ENCODE measurements at places on chromosomes 3 and 15. TPM values are rescaled to one million over a fixed set of nuclear protein-coding genes. Genes with fewer than 3 reads are reported as not detected.

ZNF502 gene
- 3.0 TPM for total RNA-seq

SLC22A14 gene
- total RNA-seq = not detected

MYO5C gene
- 0.56 TPM for total RNA-seq

CD276 gene
- 1.6 TPM for total RNA-seq

TGM4 gene
- not detected for total RNA-seq

CELSR3 gene
- total RNA-seq = 18.2 TPM

TP63 gene
- total RNA-seq = not detected

AQP9 gene
- total RNA-seq = not detected

ARPIN gene
- not detected for total RNA-seq

DNA sequence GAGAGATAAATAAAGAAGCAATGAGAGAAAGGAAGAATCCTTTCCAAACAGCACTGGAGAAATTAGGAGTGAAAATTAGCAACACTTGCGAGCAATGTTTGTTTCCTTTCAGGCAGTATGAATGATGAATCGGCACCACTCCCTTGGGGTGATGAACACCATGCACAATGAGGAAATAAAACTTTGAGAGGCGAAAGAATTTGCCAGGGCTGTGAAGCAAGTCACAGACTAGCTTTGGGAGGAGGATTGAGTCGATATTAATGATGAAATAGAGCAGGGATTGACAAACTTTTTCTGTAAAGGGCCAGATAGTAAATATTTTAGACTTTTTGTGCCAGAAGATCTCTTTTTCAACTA is 237.7 kb downstream of the AGBL1 start:
- no peak for DNase-seq

GRCh38 chr3:147554332-147554731 is 145.2 kb downstream of the ZIC1 start:
- no peak for DNase-seq

DNA sequence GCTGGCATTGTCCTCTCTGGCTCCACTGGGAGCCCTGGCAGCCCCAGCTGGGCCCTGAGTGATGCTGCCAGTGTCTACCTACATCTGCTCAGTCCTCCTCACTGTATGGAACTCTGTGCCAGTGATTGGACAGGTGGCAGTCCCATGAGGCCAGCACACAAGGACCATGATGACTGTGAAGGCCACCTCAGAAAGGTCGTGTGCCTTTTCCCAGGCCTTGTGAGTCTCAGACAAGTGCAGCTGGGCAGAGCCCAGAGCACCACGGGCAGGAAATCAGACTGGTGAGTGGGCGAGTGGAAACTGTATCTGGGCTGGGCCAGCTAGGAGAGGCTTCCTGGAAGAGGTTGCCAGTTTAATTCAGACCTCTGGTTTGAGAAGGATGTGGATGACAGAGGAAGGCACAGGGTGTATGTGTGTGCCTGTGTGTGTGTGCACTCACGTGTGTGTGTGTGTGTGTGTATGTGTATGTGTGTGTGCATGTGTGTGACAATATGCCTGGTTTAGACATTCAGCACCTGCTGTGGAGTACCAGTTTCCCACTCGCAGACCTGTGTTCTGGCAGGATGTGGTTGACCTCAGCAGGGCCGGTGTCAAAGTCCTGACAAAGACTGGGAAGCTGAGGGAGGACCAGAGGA is 7.0 kb downstream of the MAPKAPK3 start:
- peak; percentile 75 for DNase-seq

GRCh38 chr15:47496343-47497185 is 220.7 kb upstream of the SEMA6D start:
- DNase-seq = no peak

GRCh38 chr15:77836906-77837648 is 204.4 kb upstream of the LINGO1 start:
- DNase-seq = no peak

- no peak for DNase-seq
Observed at GRCh38 chr3:12154151-12154550, 4.6 kb downstream of the TIMP4 start.

DNA sequence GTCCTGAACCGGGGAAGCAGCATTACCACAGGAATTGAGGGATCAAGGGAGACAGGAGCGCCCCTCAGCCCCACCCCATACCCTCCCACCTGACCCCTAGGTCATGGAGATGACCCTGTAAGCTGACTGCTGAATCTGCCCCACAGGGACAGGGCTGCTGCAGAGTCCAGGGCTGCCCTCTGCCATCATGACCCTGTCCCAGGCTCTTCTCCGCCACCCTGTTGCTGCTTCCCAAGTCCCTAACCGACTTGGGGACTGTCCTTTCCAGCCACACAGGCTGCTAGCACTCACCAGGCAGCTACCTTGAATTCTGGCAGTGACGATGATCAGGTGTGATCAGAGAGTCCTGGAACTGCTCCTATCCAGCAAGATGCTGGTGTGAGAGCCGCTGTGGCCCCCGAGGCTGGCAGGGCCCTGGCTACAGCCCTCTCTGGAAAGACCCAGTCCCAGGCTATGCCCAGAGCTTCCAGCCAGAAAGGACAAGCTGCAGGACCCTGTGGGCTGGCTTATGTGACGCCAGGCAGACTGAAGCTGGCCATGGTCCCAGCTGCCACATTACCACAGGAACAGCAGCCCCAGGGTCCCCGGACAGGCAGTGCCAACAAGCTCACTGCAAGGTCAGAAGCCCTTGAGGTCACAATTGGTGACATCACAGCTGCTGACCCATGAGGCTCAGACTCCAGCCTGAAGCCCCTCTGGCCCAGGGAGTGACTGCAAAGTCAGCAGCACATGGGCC is at the start of gene C3orf22:
Gene C3orf22 (minus strand): TSS at position 597 of the 736 bp plus-strand sequence. CDS start 5,542 bp downstream, outside the sequence.
- no peak for DNase-seq

- no peak for DNase-seq
Observed at GRCh38 chr3:111796566-111796965, 62.5 kb upstream of the PHLDB2 start.

- no peak for DNase-seq
Observed at GRCh38 chr3:35519936-35520335, 119.4 kb upstream of the ARPP21 start.

GRCh38 chr3:48928679-48929078 is 10.0 kb downstream of the ARIH2 start:
- no peak for DNase-seq

- no peak for DNase-seq
Observed at GRCh38 chr3:99637368-99638111, 854 bp upstream of the COL8A1 start.

GRCh38 chr3:148997623-148998022 is 6.3 kb downstream of the GYG1 start:
- DNase-seq = no peak

DNA sequence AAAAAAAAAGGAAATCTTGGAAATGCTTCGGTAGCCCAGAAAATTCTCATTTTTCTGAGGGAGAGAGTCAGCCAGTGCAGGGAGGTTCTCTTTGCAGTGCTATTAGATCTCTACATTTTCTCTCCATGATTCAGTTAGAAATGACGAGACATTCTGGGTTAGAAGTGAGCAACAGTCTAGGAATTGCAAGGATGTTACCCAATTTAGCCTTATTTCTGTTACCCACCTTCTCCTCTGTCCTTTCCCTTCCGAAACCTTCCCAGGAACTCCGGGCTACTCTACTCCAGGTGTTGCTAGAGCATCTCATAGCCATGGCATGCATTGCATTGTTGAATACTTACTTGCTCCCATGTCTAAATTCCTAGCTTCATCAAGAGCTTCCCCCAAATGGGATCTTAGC is 106.8 kb downstream of the EDEM1 start:
- no peak for DNase-seq

DNA sequence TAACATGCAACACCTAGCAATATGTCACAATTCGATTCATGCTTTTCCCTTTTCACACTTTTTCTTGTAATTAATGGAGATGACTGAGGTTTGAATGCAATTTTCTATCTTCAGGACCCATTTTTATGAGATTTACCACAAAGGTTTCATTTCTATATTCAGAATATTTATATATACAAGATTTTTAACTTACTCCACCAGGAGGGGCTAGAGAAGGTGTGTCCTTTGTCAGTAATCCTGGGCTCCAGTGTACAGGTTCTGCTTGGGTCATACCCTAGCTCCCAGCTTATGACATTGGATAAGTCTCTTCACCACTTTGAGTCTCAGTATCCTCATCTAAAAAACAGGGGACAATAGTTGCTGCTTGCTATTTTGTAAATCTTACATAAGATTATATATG is 95.7 kb upstream of the SLC24A5 start:
- DNase-seq = no peak

DNA sequence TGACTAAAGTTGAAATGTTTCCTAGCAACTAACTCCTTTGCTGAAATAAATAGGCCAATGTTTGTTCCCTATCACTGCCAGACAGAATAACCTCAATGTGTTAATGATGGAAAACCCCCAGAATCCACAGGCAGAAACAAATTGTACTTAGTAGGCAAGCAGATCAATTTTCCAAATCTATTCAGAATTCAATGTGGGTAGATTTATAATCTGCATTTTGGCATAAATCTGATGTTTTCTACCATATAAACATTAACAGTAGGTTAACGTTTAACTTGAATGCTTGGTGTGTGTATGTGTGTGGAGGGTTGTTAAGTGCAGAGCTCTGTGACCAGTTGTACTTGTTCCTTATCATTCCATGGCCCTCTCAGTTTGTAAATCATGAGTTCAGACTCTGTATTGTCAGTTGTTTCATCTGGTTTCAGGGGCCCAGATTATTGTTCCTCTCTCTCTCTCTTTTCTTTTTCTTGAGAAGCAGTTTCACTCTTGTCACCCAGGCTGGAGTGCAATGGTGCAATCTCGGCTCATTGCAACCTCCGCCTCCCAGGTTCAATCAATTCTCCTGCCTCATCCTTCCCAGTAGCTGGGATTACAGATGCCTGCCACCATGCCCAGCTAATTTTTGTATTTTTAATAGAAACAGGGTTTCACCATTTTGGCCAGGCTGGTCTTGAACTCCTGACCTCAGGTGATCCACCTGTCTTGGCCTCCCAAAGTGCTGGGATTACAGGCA is 32.8 kb downstream of the PLSCR1 start:
- no peak for DNase-seq

- peak; percentile 63 for DNase-seq
Observed at GRCh38 chr15:98776607-98777281, 128.4 kb downstream of the IGF1R start.

- DNase-seq = peak; percentile 25
Observed at GRCh38 chr15:85541744-85542143, 161.3 kb downstream of the AKAP13 start.

DNA sequence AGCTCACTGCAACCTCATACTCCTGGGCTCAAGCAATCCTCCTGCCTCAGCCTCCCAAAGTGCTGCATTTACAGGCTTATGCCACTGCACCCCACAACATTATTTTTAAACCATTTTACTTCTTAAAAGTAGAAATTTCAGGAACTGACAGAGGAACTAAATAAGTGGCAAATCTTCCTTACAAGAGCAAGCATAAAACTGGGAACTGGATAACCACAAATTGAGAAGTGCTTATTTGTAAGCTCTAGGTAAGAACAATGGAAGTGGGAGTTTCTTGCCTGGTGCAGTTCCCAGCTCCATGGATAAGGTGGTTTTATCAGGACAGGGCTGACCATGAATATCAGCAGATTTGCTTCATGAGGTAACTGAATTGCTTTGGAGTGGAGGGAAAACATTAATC is 655.2 kb downstream of the DIPK2A start:
- no peak for DNase-seq

GRCh38 chr15:26950001-26950400 is 21.0 kb upstream of the GABRG3 start:
- no peak for DNase-seq

GRCh38 chr3:128786434-128787020 is 60.5 kb downstream of the RAB7A start:
- DNase-seq = no peak

DNA sequence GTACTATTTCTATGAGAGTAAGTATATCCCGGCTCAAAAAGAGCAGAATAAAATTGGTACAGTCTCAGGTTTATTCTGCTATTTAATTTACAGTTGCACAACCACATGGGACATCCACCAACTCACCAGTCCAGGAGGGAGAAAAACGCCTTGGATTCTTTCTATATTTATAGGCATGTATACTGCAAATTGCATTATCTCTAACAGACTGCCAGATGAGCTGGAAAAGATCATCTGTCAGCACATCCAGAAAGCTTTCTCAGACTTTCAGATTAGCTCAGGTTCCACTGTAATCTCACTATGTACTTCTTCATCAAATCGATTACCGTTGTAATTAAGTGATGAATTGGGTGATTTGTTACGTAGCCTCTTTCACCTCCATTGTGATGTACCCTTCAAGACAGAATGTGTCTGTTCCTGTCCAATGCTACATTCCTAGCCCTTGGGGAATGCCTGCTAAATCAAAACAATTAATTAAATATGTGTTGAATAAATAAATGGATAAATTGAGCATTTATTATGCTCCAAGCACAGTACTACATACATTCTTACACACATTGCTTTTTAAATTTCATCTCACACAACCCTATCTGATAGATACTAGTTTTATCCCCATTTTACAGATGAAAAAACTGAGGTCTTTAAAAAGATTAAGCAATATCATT is 38.1 kb upstream of the TMC3 start:
- DNase-seq = no peak

GRCh38 chr15:41024885-41025284 is 71.6 kb downstream of the CHAC1 start:
- no peak for DNase-seq

GRCh38 chr3:119492128-119492527 is 6.2 kb upstream of the TIMMDC1 start:
- no peak for DNase-seq

- DNase-seq = no peak
Observed at GRCh38 chr3:113498221-113499005, 16.5 kb downstream of the SPICE1 start.

DNA sequence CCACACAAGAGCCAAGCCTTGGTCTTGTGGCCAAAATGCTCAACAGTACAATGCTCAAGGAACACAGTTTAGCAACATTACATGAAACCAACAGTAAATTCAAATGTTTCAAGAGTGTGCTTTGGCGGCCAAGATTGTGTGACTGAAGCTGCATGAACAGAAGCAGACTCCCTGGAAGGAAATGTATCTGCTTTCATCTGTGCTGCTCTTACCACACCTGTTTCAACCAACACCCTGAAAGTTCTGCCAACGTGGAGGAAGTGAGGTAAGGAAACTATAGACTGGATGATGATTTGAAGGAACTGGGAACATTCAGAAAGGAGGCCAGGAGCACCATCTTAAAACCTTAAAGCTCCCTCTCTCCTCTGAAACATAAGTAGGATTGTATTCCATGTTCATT is 55.7 kb downstream of the MB21D2 start:
- DNase-seq = no peak

DNA sequence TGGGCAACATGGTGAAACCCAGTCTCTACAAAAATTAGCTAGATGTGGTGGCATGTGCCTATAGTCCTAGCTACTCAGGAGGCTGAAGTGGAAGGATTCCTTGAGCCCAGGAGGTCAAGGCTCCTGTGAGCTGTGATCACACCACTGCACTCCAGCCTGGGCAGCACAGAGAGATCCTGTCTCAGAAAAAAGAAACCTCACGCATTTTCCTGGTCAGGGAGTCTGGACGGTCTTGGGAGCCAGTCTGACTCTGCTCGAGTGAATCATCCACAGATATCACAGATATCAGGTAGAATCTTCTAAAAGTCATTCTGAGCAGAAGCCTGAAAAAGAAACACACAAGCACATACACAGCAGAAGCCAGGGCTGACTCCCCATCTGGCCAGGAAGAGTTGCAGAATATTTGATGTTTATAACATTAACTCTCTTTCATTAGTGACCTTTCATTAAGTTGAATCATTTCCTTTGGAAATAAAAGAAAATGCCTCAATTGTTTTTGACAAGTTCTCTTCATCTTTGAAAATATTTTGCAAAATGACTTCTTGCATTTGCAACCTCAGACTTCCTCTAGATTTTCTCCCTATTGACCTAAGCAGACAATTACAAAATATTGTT is 56.5 kb upstream of the ABHD17C start:
- no peak for DNase-seq

Measured in activated naive CD8-positive, alpha-beta T cell treated with anti-CD3 and anti-CD28 coated beads for 36 hours (primary cell).